ENCODE measurements at places on chromosomes 6 and 20.

DNA sequence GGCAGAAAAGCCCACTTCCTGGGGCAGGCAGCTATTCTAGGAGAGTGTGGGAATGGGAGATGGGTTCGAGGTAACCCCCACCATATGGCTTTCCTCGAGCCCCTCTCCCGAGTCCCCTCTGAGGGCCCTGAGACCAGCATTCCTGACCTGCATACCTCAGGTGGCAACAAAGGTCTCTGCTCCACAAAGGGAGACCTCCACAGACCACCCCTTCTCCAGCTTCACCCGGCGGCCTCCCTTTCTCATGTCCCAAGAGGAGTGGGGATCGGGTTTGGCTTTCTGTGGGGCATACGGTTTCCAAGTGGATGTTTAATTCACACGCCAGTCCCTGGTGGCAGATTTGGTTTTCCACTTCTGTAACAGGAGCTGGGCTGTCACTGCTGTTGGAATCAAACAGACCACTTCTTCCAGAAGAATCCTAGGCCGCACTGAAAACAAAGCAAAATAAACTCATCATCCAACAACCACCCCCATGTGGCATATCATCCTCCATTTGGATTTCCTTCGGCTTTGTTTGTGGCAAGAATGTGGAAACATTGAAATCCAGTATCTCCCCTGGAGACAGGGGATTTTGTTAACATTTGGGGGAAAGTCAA, 83.2 kb downstream of the DLL1 start:
- DNase-seq = no peak

DNA sequence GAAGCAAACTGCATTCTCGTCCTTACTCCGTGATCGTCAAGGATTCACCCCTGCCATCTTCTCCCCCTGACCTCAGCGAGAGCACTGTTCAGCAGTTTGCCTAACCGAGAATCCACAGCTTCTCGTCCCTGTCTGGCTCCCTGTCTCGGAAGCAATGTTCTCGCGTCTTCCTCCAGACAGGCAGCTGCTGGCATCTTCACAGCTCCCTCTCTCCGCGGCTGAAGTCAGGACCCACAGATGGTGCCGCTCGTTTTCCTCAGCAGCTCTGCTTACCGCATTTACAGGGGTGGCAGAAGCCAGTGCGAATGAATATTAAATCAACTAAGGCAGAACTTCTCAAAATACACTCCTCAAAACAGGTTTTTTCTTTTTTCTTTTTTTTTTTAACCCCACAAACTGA, 18.9 kb upstream of the SLC22A2 start:
- no peak for DNase-seq

GRCh38 chr6:161168281-161168891, 105.5 kb downstream of the AGPAT4 start:
- DNase-seq = no peak

DNA sequence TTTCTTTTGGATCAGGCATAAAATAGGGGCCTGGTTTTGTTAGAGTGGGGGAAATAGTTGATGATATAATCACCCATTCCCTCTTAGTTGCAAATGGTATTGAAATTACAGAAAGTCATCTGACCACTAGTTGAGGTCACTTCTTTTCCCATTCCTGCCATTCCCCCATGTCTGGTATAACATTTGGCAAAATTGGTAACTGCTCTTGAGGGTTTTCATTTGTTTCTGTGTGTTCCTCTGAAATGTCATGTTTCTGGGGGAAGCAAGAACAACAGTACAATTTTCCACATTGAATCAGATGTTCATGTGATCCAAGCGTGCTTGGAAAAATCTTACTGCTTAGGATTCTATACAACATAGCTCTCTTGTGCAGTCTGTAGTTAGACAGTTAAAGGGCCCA, 7.3 kb downstream of the AIG1 start:
- no peak for DNase-seq

DNA sequence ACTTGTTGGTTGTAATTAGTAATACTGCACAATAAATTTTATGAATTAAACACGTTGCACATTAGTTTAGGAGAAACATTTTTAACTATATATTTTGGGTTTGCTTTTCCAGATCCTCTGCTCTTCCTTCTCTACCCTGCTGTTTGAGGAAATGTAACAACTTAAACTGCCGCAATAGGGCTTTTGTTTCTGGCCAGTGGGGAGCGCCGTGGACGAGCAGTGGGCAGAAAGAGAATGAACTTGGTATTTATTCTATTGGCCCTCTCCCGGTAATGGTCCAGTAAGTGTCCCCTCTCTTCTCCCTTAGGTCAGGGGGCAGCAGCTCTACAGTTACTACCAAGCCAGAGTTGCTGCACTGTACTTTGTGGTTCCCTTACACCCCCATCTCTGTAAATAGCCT, 35.2 kb upstream of the EPHA7 start:
- no peak for DNase-seq

- DNase-seq = no peak
Observed at GRCh38 chr6:313087-313486, 20.8 kb downstream of the DUSP22 start.

GRCh38 chr6:84249724-84250123, 22.3 kb upstream of the CEP162 start:
- no peak for DNase-seq

DNA sequence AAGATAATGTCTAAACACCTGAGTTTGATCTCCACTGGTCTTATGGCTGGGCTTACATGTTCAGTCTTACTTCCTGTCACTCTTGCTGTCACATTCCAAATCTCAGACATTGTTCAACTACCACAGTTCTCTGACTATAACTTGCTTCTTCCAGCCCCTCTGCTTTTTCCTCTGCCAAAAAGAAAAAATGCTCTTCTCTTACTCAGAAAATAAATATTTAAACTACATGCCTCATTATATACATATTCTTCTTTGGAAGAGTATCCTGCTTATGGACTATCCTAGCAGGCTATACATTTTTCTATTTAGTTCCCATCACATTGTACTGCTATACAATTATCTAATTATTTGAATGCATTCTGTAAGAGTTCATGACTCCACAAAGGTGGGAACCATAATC, 175.4 kb downstream of the TBC1D32 start:
- no peak for DNase-seq

GRCh38 chr6:439641-440167, 48.2 kb downstream of the IRF4 start:
- no peak for DNase-seq

GRCh38 chr20:43667341-43668132, 623 bp downstream of the MYBL2 start:
- no peak for DNase-seq

DNA sequence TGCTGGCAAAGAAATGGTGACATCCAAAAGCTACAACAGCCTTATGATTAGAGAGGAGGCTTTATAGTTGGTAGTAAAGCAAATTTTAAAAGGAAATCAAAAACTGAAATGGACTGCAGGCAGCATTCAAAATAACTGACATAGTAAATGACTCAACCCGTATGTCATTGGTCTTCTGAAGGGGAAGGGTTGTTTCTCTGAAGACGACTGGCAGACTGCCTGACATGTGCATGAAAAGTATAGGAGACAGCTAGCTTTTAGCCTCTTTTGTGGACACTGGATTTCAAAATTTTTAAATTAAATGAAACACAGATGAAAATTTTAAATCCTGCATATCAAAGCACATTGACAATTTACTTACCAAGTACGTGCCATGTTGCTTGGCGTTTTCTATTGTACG, 90.7 kb downstream of the TRMT6 start:
- DNase-seq = no peak

GRCh38 chr6:149211046-149211571, 106.4 kb upstream of the TAB2 start:
- DNase-seq = peak; percentile 40

GRCh38 chr6:75402296-75402695, 91.3 kb downstream of the FILIP1 start:
- no peak for DNase-seq

- DNase-seq = no peak
Observed at GRCh38 chr6:134537146-134537555, 219.2 kb upstream of the SGK1 start.

GRCh38 chr6:149642829-149643580, 5.5 kb downstream of the KATNA1 start:
- no peak for DNase-seq

- DNase-seq = no peak
Observed at GRCh38 chr20:1758765-1759164, 101.2 kb upstream of the SIRPG start.
